ENCODE measurements at places on chromosomes 12 and 14.

DNA sequence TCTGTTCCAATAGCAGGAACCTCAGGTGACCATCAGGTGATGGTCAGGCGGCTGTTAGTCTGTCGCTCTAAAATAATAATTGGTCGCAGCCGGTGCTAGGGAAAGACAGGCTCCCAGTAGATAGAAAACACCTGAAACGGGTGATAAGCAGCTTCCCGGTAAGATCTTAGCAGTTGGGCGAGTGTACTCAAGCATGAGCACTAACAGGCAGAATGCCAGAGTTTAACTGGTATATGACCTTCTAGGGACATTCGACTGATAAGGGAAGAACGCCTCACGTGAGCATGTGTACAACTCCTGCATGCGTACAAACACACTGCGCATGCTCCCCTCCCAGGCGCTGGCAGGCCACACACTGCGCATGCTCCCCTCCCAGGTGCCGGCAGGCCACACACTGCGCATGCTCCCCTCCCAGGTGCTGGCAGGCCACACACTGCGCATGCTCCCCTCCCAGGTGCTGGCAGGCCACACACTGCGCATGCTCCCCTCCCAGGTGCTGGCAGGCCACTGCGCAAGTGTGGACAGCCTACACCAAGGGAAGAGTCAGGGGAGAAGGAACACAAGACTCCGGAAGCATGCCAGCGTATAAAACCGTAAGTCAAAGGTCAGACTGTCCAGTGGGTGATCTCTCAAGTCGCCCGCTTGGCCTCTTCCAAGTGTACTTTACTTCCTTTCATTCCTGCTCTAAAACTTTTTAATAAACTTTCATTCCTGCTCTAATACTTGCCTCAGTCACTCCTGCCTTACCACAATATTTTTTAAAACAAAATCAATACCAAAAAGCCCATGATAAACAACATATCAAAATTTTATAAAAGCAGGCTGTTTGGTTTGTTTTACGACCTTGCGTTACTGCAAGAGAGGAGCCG, 24.5 kb downstream of the GPRC5D start:
- DNase-seq: peak; percentile 36

GRCh38 chr14:102486513-102487203, 22.9 kb downstream of the ANKRD9 start:
- no peak for DNase-seq

- no peak for DNase-seq
Measured at GRCh38 chr12:68977909-68978610, 45.1 kb upstream of the CPM start.

DNA sequence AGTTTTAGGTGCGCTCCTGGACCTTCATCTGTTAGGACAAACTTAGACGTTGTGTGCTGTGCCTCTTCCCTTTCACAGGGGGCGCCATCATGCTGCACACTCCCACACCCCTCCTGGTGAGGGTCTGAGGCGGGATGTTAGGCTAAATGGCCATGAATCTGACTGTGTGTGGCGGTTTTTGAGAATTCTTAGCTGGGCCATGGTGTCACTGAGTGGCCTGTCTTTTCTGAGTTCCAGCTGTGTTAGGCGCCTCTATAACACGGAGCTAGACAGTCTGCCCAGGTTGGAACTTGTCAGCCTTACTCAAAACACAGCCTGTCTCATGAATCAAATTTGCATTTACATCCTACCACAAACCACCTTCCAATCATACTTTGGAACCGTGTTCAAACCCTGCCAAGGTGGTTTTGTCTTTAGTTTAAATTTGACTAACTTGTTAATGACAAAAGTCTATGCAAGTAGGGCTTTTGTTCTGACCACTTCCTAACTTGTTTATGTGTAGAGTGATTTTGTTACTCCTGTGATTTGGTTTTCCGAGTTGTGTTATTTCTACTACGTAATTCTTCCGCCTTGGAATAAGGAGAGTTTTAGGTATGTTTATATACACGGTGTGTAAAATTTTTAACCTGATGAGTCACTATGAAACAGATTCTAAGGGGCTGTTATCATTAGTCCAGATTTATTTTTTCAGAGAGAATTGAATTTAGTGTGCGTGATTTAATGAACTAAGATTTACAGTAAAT, 19.6 kb downstream of the ACVR1B start:
- peak; percentile 60 for DNase-seq

- peak; percentile 65 for DNase-seq
Measured at GRCh38 chr14:52695481-52696091, at the start of gene ERO1A. Gene ERO1A, minus strand, starts transcription at chr14:52695558. Its CDS starts 77 bp downstream, at chr14:52695481.

DNA sequence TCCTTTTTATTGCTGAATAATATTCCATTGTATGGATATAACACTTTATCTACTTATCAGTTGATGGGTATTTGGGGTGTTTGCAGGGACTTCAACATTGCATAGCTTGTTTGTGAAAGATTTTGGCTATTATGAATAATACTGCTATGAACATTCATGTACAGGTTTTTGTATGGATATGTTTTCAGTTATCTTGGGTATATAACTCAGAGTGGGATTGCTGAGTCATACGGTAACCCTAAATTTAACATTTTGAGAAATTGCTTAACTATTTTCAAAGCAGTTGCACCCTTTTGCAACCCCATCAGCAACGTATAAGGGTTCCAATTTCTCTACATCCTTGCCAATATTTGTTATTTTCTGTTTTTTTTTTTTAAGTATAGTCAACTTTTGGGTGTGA, 27.3 kb upstream of the HELB start:
- no peak for DNase-seq

- no peak for DNase-seq
Measured at GRCh38 chr12:107541001-107541705, 144.4 kb upstream of the PWP1 start.

DNA sequence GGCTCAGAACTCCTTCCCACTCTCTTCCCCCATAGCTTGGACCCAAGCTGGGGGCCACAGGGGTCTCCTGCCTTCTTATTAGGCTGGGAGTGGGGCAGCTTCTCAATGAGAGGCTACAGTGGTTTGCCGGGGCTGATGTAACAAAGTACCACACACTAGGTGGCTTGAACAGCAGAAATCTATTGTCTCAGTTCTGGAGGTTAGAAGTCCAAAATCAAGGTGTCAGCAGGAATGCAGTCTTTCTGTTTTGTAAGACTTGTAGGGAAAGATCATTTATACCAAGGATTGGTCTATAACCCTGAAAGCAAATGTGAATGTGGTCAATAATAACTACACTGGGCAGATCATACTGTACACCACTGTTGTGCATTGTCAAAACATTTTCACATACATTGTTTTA, 124.5 kb upstream of the ARHGAP5 start:
- DNase-seq: no peak

DNA sequence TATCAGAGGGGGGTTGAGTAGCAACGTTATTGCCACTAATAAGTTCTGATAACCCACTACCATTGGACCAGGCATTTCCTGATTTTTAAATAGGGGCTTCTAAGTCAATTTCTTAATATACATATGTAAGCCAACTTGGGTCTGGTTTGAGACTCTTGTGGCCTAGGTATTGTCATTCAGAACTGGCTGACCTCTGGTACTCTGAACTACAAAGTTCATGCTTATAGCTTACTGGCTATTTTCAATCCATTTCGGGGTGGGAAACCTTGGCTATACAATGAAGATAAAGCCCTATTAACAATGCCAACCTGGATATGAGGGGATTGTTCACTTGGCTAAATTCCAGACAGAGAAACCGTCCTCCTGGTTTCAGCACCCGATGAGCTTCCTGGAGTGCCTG, 8.7 kb downstream of the DYNLL1 start:
- no peak for DNase-seq

- peak; percentile 23 for DNase-seq
Measured at GRCh38 chr12:112170376-112170775, 45.0 kb downstream of the TRAFD1 start.

DNA sequence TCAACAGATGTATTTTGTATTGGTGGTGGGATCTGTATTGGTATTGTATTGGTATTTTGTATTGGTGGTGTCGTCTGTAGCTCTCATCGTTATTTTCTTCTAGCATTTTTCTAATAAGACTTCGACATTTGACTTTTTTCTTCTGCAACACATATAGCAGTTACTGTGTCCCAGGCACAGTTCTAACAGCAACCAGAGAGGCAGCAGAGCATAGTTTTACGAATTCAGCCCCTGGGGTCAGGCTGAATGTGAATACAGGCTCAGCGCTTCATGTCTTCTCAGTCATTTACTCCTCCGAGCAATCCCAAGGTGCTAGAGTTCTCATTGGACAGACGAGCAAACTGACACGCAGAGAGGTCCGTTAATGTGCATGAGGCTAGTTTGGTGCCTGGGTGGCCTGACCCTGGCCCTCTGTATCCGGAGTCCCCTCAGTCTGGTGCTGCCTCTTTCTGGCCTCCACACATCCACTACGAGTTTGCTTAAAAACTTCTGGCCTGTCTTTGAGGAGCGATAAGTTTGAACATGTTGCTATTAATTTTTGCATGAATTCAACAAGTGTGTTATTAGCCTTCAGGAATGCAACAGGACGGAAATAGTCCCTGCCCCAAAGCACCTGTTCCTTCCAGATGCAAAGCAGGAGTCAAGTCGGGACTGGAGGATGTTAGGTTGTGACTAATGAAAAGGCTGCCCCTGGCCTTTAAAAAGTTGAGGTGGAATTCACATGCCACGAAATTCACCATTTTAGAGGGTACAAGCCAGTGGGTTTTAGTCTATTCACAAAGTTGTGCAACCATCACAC, 87.0 kb downstream of the GLT1D1 start:
- no peak for DNase-seq

DNA sequence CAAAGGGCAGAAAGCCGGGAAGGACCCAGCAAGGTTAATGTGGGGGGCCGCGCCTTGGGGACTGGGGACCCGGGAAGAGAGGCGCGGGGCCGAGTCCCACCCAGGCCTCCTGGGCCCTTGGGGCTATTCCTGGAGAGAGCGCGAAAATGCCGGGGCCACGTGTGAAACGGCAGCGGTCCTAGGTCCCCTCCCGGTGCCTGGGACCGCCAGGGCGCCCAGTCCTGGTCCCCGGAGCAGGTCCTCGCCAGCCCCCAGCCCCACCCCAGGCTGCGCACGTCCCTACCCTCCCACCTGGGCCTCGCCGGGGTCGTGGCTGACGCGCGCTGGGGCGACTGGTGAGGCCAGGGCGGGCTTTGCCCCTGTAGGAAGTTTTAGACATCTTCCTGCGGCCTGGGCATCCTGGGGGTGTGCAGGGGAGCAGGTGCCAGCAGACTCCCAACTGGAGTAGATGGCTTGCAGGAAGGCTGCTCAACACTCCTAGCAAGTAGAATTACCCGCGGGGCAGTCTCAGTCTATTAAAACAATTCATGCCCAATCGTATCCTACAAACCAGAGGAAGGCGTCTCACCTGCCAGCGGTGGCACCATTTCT, 708 bp downstream of the FAR2 start:
- peak; percentile 10 for DNase-seq

DNA sequence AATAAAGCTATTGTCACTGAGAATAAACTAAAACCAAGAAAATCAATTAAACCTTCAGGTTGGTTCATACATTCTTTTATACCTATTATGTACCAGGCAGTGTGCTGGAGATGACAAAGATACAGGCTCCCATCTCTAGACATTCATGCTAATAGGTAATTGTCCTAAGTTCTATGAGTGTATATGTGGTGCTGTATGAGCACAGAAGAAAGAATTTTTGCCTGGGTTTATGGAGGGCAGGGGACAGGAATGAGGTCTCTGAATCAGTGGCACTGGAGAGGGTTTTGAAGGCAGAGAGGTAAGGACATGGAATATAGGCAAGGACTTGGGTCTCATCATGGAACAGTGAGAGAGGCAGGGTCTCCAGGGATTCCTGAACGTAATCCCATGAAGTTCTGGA, 38.7 kb downstream of the MAP1LC3B2 start:
- DNase-seq: no peak

GRCh38 chr12:25495331-25496097, 57.6 kb downstream of the LMNTD1 start:
- no peak for DNase-seq

GRCh38 chr14:34228650-34228976, 233.4 kb downstream of the SPTSSA start:
- no peak for DNase-seq

DNA sequence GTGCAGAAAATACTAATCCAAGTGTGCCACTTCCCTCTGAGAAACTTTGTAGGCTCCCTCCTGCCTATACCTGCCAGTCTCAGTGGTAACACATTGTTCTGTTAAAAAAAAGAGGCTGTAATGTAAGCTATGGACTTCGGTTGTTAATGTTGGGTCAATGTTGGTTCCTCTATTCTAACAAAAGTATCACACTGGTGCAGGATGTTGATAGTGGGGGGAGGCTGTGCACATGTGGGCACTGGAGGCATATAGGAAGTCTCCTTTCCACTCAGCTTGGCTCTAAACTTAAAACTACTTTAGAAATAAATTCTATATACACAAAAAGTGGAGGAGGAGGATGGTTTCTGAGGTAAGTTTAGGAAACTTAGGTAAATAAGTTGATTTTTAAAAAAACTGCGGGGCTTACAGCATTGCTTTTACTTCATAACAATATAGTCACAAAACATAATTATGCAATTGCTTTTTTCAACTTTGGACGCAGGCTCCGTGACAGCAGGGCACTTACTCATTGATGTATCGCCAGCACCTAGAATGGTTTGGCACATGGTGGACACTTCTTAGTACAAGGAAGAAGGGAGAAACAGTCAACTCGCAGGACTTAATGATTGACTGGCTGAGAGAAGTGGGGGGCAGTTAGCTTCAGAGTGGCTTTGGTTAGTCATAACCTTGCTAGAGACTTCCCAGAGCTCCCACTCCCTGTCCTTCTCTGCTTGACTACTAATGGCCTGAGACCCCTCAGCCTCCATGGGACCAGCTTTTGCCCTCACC, 7.9 kb upstream of the NYNRIN start:
- DNase-seq: no peak

- DNase-seq: no peak
Measured at GRCh38 chr14:101184572-101184971, 281.1 kb upstream of the RTL1 start.

- no peak for DNase-seq
Measured at GRCh38 chr12:101857043-101857558, 20.3 kb upstream of the DRAM1 start.

GRCh38 chr12:77514511-77514910, 316.2 kb upstream of the NAV3 start:
- no peak for DNase-seq

GRCh38 chr12:130480231-130480630, 142.5 kb downstream of the PIWIL1 start:
- no peak for DNase-seq

DNA sequence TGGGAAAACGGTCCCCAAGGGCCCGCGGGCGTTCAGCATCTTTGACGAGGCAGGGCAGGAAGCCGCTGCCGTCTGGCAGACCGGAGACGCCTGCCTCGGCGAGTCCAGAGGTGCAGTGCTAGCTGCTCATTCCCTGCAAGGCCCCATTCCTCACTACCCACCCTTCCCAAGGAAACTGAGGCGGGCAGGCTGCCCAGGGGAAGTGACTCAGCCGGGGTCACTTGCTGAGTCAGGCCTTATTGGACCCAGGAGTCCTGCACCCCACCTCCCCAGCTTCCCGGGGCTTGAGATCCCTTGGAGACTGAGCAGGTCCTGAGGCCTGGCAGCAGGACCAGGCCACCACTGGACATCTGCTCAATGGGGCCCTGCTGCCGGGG, 3.7 kb downstream of the SH2B3 start:
- no peak for DNase-seq

DNA sequence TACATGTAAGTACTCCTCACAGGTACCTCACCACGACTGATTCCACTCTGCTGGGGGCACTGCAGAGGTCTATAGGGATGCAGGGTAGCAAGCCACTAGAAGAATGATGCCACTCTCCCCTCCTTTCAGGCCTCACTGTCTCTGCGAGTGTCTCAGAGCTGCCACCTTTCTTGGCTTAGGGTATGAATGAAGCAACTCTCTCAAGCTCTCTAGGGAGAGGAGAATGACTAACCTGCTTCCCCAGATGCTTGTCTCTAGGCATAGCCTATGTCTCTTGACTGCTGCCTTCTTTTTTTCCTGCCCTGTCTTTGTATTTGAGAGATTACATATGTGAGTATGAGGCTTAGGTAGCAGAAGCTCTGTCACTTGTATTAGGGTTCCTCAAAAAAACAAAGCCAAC, 566.5 kb upstream of the ATP2B1 start:
- no peak for DNase-seq
